SJCRH30 (cell line): ENCODE measurements at places on chromosomes 1 and 21. TPM values are rescaled to one million over a fixed set of nuclear protein-coding genes. Genes with fewer than 3 reads are reported as not detected.

DNA sequence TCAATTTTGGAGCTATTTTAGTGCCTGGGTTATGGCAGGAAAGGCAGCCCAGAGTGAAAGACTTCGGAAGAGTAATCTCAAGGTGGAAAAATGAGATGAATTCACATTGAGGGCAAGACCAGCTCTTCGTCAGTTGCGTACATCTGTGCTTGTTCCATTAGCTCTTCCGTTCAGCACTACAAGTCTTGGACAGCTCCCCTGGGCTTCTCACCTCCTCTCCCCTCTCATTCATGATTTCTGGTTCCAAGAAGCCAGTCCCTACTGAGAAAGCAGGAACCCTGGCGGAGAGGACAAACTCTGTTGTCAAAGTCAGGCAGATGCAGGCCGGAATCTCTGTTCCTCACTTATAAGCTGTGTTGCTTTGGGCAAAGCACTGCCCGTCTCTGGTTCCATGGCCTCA lies 76.5 kb downstream of the ACTL8 start:
- peak; percentile 73 for DNase-seq

DNA sequence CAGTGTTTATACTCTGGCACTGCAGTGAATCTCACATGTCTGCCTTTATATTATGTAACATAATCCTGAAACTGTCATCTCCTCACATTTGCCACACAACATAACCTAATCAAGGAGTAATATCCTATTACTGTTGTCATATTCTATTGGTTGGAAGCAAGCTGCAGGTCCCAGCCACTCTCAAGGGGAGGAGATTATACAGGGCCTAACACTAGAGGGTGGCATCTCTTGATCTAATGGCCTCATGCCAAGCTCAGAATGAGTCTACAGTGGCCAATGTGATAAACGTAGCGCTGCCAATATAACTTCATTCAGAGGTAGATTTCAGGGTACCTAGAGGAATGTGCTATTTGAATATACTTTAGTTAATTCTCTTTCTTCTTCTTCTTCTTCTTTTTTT lies 166.8 kb downstream of the BACH1 start:
- no peak for DNase-seq

Gene GBP7
- total RNA-seq = not detected in 2 replicates

Gene ID3
- 332 and 336 TPM in 2 replicates for total RNA-seq

Gene SPATA1
- 0.97 TPM in 1 of 2 replicates, not detected in the other for total RNA-seq

Gene C1orf167
- total RNA-seq = not detected in 2 replicates

GRCh38 chr1:212515329-212515760 lies 82.6 kb downstream of the NENF start:
- DNase-seq = no peak

Gene ANGPTL1
- total RNA-seq = 1.2 and 2.0 TPM in 2 replicates

- DNase-seq = peak; percentile 39
These were observed 31.7 kb upstream of the TMEM125 start for GRCh38 chr1:43238085-43238484.

Gene SPRR1B
- total RNA-seq = not detected in 2 replicates

DNA sequence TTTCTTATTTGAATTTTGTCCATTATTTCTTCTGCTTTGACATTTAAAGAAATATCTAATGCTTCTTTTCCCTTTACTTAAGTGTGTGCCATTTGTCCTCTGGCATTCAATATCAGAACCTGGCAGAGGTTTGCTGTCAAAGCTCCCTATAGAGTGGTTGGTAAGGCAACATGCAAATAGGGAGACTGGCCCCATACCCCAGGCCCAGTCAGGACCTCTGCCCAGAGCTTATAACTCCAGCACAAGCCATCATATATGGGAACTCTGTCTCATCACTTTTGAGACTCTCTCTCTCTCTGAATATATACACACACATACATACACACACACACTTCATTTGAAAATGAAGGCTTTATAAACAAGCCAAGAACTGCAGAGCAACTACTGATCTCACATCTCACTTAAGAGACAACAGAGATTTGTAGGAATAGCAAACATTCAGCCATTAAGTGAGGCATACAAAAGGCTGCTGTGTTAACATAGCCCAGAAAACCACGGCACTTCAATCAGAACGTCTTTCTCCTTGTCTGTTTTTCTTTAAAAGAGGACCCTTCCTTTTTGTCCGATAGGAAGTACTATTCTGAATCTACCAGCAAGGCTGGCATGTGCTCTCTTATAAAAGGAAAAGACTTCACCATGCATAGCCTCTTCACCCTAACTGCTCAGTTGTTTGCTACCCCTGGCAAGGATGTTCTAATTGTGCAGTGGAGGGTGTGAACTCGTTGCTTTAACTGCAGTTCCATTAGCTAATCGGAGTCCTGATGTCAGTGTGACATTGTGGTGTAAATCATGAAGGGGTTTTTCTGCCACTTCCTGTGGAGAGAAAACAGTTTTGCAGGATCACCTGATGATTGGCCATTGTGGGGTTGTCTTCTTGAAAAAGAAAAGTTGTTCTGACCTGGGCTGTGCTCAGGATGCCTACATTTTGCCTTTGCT lies 101.7 kb downstream of the NR5A2 start:
- DNase-seq = no peak

DNA sequence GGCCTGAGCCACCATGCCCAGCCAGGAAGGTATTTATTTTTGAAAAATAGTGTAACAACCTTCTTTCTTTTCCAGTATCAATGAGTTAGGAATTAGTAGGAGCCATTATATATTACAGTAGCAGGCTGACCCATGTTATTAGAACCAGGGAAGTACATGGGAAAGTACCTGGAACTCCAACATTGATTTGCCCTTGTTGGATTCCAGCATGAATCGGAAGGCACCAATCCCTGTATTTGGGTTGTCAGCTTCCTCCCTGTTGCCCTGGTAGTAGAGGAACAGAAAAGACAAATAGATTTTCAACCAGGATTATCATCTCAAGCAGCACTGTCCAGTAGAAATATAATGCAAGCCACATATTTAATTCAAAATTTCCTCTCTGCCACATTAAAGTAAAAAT lies 10.2 kb upstream of the RBM8A start:
- DNase-seq = no peak

Gene GFI1
- 3.2 TPM in 2 replicates for total RNA-seq

DNA sequence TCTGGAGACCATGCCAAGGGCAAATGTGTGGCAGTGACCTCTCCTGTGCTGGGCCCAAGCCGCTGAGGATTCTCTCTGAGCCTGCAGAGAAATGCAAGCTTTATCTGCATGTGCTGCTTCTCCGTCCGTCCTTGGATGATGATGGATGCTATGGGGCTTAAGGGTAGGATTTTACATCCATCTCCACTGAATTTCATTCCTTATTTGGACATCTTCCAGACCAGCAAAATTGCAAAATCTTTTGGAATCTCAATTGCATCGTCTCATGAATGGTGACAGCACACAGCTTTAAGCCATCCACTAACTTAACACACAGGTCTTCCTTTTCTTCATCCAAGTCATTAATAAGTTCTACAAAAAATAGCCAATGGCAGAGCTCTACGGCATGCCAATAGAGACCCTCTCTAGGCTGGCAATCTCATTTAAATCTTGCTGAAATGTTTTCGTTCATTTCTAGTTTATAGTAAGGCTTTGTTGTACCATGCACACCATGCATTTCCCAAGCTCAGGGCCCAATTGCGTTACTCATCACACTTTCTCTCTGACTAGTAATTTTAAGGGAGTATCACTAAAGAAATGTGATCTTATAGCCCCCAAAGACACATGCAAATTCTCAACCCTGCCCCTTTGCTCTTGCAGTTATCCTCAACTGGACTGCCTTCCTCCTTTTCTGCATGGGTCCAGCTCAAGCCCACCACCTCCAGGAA lies 11.1 kb downstream of the BATF3 start:
- DNase-seq = no peak

- DNase-seq = no peak
These were observed 790 bp downstream of the TESK2 start for GRCh38 chr1:45490121-45490625.

DNA sequence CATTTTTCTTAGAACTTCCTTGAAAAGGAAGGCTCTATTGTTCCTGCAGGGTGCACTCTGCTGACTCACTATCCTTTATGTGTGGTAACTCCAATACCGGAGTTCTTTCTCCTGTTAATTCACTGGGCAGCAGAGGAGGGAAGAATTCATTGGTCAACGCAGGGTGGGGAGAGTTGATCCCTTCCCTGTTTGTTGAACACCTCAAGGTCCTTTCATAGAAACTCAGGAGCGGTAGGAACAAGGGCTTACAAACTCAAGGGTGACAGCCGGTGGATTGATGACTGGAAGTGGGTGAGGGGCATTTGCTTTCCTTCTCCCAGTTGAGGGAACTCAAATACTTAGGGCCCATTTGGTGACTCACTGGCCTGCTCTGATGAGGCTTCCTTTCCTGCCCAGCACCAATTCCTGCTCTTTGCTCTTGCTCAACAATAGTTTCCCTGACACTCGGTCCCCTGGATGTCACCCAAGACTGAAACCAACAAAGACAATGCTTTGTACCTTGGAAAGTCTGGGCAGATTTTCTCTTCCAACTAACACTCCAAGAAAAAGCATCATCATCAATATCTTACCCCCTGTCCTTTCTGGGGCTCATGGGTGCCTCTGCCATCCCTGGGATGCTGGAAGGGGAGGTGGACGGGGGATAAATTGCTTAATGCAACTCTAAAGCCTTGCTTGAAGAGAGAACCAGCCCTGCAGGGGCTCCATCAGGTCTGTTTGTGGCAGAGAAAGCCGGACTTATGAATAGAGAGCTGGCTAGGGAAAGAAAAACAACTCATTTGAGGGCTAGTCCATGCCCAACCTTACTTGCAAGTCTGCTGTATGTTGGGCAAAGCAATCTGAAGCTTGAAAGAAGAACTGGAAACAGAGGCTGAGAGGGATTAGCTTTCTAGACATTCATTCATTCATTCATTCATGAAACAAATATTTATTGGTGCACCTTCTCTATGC lies 9.3 kb downstream of the SLC26A9 start:
- DNase-seq = no peak

DNA sequence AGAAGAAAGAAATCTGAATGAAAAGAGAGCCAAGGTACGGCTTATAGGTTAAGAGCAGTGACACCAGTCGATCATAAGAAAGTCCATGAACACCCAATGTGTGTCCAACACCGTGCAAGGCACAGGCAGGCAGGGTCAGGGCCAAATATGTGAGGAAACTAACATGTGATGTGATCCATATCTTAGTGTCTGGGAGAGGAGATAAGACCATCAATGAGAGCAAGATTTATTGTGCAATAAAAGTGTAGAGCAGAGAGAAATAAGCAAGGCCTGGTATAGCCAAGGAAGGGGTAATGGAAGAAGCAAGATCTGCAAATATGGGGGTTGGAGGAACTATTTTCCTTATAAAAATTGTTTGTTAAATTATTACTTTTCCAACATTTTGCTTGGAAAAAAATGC lies 198.8 kb downstream of the CRB1 start:
- DNase-seq = no peak

- no peak for DNase-seq
These were observed 30.5 kb upstream of the ACOT11 start for GRCh38 chr1:54517496-54517895.

Gene LAMC2
- total RNA-seq = 0.05 and 0.08 TPM in 2 replicates
